ENCODE measurements at places on chromosomes 13 and 19. TPM values are rescaled to one million over a fixed set of nuclear protein-coding genes. Genes with fewer than 3 reads are reported as not detected.

Gene SBNO2
- 75.6 TPM for total RNA-seq

Gene C13orf42
- total RNA-seq = not detected

GRCh38 chr13:20358022-20358421, 125.9 kb upstream of the GJB6 start:
- H3K36me3 ChIP-seq = no peaks in the 10 kb centered on the region
- no peak overlapping the region for H3K4me3 ChIP-seq
- DNase-seq = no peak
- peaks cover 37% of the 10 kb centered on the region for H3K4me1 ChIP-seq
- no peaks in the 10 kb centered on the region for H3K27me3 ChIP-seq
- no peak overlapping the region for H3K27ac ChIP-seq

DNA sequence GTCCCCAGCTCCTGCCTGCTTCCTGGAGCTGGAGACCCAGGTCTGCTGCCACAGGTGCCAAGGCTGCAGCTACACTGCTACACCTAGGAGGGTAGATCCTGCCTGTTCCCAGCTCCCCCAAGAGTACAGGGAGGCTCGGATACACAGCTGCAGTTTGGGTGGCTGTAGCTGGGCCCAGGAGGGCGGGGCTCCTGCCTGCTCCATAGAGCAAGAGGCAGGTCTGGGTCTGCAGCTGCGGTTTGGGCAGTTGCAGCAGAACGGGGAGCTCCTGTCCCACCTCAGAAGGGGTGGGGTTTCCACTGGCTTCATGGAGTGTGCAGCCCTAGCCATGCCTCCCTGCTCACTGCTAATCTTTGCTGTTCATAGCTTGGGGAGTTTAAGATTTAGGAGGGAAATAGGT, 199.0 kb downstream of the NUFIP1 start:
- no peaks in the 10 kb centered on the region for H3K4me1 ChIP-seq
- DNase-seq = no peak
- H3K27me3 ChIP-seq = no peaks in the 10 kb centered on the region
- no peaks in the 10 kb centered on the region for H3K36me3 ChIP-seq
- no peak overlapping the region for H3K4me3 ChIP-seq

- DNase-seq = no peak
- no peak overlapping the region for H3K4me3 ChIP-seq
- peaks cover 3% of the 10 kb centered on the region for H3K27me3 ChIP-seq
These were observed 84.3 kb downstream of the IER2 start for GRCh38 chr19:13234518-13234917.

DNA sequence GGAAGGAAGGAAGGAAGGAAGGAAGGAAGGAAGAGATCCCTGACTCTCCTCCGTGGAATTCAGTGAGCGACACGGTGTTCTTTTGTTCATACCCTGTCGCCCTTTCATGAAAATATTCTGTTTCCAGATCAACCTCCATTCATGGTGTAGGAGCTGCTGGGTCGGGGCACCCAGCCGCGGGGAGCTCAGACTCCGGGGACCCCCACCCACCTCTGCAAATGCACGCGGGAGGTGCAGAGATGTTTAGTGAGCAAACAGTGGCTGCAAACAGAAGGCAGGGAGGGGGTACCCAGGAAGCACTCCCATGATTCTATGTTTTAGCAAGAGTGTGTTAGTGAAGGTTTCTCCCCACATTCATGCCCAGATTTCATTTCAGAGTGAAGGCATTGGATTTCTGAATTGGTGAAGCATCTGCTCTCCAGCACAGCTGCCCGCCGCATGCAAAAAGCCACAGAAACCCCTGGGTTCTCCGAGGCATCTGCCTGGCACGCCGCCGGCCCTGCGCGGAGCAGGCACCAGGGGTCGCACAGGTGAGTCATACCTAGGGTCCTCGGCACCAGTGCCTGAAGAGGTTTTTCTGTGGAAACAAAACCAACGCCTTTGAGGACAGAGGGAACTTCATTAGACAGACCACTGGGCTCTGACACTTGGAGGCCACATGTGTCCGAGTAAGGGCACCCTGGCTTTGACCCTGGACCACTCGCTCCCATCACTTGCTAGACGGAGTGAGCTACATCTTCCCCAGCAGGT, 80.6 kb downstream of the ZNF557 start:
- no peak overlapping the region for H3K27ac ChIP-seq
- H3K27me3 ChIP-seq = no peaks in the 10 kb centered on the region
- no peak for DNase-seq
- no peaks in the 10 kb centered on the region for H3K36me3 ChIP-seq
- H3K4me1 ChIP-seq = peaks cover 6% of the 10 kb centered on the region

GRCh38 chr19:38507551-38508127, 74.1 kb downstream of the RYR1 start:
- H3K36me3 ChIP-seq = no peaks in the 10 kb centered on the region
- H3K4me3 ChIP-seq = no peak overlapping the region
- no peaks in the 10 kb centered on the region for H3K4me1 ChIP-seq
- DNase-seq = no peak
- H3K27ac ChIP-seq = no peak overlapping the region
- H3K27me3 ChIP-seq = peaks cover 39% of the 10 kb centered on the region

DNA sequence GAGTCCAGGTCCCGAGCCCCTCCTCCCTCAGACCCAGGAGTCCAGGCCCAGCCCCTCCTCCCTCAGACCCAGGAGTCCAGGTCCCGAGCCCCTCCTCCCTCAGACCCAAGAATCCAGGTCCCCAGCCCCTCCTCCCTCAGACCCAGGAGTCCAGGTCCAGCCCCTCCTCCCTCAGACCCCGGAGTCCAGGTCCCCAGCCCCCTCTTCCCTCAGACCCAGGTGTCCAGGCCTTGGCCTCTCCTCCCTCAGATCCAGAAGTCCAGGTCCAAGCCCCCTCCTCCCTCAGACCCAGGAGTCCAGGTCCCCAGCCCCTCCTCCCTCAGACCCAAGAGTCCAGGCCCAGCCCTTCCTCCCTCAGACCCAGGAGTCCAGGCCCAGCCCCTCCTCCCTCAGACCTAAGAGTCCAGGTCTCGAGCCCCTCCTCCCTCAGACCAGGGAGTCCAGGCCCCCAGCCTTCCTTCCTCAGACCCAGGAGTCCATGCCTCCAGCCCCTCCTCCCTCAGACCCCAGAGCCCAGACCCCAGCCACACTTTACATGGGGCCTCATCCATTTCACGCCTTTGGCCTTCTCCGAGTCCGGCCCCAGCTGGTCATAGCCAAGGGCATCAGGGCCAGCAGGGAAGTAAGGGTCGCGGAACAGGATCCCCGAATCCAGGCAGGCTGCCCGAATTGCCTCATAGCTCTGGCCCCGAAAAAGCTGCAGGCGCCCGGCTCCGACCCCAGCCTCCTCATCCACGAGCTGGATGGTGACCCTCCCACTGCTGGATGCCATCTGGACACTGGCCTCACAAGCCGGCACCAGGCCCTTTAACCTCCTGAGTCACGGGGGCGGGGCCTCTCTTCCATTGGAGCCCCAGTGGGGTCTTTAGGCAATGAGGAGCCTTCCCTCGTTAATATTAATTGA, 628 bp downstream of the CAPN12 start:
- H3K4me3 ChIP-seq = no peak overlapping the region
- no peaks in the 10 kb centered on the region for H3K27me3 ChIP-seq
- H3K27ac ChIP-seq = no peak overlapping the region
- no peak for DNase-seq
- no peaks in the 10 kb centered on the region for H3K36me3 ChIP-seq

DNA sequence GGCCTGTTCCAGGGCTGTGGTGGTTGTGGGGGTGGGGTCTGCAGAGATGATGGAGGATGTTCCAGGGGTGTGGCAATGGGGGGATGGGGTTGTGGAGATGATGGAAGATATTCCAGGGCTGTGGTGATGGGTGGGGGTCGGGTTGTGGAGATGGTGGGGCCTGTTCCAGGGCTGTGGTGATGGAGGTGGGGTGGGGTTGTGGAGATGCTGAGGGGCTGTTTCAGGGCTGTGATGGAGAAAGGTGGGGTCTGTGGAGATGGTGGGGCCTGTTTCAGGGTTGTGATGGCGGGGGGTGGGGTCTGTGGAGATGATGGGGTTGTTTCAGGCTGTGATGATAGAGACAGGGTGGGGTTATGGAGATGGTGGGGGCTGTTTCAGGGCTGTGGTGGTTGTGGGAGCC, 62.0 kb downstream of the TEX29 start:
- H3K36me3 ChIP-seq = no peaks in the 10 kb centered on the region
- no peak for DNase-seq
- H3K4me3 ChIP-seq = no peak overlapping the region
- no peaks in the 10 kb centered on the region for H3K4me1 ChIP-seq

DNA sequence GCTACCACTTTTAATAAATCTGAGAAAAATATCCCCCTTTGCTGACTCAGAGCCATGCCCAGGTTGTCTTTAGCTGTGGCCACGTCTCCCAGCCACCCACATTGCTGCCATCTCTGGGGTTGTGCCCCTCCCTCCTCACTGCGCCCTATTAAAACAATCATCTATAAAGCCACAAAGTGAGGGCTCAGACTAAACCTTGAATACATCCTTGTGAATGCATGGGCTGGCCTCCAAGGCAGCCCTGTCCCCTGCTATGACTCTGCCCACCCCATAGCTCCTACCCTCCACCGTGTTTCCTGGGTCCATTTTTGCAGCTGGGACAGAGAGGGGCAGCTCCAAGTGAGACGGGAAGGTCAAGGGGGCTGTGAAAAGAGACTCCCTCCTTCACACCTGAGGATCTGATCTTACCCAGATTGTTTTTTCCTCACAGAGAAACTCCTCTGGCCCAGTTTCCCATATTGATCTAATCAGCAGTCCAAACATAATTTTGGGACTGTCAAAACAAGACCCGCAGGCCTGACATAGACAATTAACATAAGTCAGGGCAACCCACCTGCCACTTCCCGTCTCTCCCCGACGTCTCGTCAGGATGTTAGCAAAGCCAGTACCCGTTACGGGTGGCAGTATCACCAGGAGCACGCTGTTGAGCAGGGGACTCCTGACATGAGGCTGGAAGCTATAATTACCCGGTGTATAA, 199.0 kb downstream of the KATNAL1 start:
- H3K4me3 ChIP-seq = peak overlapping the region; percentile 40
- peak overlapping the region; percentile 77 for H3K27ac ChIP-seq
- peaks cover 34% of the 10 kb centered on the region for H3K4me1 ChIP-seq
- H3K27me3 ChIP-seq = no peaks in the 10 kb centered on the region
- no peak for DNase-seq

GRCh38 chr13:67806796-67807195, 576.7 kb upstream of the PCDH9 start:
- no peak overlapping the region for H3K4me3 ChIP-seq
- no peaks in the 10 kb centered on the region for H3K36me3 ChIP-seq
- H3K27me3 ChIP-seq = no peaks in the 10 kb centered on the region
- H3K4me1 ChIP-seq = no peaks in the 10 kb centered on the region
- no peak for DNase-seq
- no peak overlapping the region for H3K27ac ChIP-seq

Data from PC-9 (cell line).